ENCODE measurements at places on chromosomes 12 and 14.

- DNase-seq = no peak
Measured at GRCh38 chr12:48601013-48601756, 31.3 kb upstream of the LALBA start.

- DNase-seq = no peak
Measured at GRCh38 chr12:131928080-131928710, 881 bp upstream of the PUS1 start.

- DNase-seq = no peak
Measured at GRCh38 chr14:104350463-104351185, 212.2 kb downstream of the KIF26A start.

- no peak for DNase-seq
Measured at GRCh38 chr12:9372202-9372601, 164.0 kb upstream of the PZP start.

DNA sequence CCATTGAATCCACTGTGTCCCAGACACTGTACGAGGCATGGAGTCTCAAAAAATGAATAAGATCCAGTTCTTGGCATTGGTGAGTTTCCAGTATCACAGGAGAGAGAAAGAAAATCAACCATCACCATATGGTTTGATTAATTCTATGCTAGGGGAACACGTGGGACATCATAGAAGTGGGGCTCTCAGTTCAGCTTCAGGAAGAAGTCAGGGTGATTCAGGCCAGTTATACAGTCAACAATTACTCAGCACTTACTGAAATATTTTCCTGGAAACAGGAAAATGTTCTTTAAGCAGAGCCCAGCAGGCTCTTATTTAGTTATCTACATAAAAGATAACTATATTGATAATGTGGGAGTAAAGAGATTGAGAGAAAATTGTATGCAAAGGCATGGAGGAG lies 407.2 kb downstream of the NOVA1 start:
- DNase-seq = no peak

DNA sequence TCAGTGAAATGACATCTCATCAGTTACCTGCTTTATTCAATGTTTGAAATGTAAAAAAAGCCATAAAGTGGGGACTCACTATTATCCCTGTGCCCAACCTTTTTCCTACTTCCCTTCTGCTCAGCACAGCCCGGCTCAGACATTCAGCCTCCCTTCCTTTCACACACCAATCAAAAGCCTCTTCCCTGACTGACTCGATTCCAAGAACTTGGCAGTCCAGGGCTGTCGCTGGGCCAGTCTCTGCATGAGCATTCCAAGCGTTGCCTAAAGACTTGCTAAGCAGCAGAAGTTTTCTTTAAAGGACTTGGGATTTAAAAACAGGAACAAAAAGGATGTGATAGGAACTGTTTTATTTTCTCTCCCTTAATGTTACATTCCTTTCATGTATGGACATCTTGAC lies 22.7 kb downstream of the ITPR2 start:
- DNase-seq = no peak

DNA sequence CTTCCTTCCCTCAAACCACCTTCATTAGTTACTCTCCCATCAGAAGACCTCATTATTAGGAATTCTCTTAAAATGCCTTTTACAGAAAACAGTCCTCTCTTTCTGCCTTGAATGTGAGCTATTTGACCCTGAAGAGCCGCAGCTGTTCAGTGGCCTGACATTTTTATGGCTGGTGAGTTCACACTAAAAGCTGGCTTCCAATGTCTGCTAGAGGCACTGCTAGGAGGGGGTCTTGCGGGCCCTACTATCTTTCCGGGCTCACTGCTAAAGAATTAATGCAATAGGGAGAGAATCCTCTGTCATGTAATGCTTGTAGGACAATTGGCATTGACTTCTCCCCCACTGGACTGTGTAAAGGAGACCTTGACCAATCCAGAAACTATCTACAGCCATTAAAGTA lies 87.7 kb downstream of the GPR135 start:
- DNase-seq = no peak

All from CMK (cell line).